ENCODE measurements at places on chromosomes 4 and X.

DNA sequence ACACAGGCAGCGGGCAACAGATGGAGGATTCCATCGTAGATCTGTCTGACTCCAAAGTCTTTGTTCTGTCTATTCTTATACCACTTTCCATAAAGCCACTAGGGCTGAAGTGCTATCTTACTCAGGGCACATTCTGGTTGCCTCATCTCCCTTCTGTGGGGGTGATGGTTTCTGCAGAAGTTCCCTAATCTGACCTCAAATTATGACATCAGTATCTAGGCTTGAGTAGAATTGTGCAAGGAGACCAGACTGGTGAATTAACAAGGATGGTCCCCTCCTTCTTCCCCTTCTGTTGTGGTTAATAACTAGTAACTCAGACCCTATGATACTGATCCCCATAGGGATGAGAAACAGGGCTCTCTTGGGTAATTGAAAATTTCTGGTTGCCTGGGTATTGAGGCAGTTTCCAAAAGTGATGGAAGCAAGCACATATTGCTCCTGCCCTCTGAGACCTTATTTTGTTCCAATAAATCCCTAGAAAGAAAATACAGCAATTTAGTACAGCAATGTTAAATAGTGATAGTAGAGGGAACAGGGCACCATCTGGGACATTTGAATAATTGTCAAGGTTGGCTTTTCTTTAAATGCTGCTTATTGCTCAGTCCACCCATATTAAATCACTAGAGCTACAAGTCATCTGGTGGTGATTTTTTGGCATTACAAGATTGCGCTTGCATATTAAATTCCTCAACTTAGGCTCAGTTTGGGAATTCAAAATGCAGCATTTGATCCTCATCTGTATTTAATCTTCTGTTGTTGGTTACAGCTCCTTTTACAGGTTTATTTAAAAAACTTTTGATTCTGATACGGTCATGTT, 57.3 kb upstream of the AP1S2 start:
- peak; percentile 48 for ATAC-seq

GRCh38 chr4:99652596-99653436, 4.8 kb downstream of the C4orf54 start:
- no peak for ATAC-seq

GRCh38 chr4:140061659-140062289, 92.2 kb downstream of the MAML3 start:
- no peak for ATAC-seq

DNA sequence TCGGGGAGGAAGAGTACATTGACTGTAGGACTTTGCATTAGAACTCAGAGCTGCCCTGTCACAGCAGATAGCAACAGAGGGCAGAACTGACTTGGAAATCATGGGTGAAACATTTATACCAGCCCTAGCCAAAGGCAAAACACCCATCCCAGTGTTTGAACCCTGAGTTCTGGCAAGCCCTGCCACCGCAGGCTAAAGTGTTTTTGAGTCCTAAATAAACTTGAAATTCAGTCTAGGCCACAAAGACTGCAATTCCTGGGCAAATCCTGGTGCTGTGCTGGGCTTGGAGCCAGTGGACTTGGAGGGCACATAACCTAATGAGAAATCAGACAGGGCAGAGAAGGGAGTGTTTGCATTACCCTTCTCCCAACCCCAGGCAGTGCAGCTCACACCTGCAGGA, 1015.7 kb downstream of the FSTL5 start:
- ATAC-seq: no peak

- no peak for ATAC-seq
Measured at GRCh38 chr4:16206848-16207247, 19.4 kb downstream of the TAPT1 start.

DNA sequence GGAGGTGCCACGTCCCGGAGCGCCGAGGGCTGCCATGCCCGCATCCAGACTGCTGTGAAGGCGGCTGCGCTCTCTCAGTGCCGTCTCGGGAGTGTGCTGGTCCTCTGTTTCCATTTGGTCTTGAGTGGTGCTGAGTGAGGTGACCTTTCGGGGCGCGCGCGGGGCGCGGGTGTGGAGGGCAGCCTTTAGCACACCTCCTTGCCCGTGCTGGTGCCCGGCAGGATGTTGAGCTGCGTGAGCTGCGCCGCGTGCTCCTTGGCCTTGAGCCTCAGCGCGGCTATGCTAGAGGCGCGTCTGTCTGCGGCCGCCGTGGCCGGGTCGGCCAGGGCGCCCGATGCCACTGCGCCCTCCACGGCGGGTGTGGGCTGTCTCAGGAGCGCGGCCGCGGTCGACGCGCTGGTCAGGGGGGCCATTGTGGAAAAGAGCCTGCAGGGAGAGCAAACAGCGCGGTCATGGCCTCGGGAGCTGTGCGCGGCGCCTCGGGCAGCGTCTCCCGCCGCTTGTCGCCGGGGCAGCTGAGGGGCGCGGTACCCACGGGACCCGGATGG, 11.2 kb downstream of the ARX start:
- ATAC-seq: no peak

DNA sequence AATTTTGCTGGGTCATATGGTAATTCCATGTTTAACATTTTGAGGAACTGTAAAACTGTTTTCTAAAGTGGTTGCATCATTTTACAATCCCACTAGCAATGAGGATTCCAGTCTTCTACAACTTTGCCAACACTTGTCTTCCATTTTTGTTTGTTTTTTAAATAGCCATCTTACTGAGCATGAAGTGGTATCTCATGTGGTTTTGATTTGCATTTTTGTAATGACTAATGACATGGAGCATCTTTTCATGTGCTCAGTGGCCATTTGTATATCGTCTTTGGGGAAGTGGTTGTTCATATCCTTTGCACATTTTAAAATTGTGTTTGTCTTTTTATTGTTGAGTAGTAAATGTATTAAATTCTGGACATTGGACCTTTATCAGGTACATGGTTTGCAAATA, 94.7 kb downstream of the TMEM131L start:
- ATAC-seq: peak; percentile 41

- no peak for ATAC-seq
Measured at GRCh38 chrX:53950130-53950733, 94.0 kb downstream of the PHF8 start.

DNA sequence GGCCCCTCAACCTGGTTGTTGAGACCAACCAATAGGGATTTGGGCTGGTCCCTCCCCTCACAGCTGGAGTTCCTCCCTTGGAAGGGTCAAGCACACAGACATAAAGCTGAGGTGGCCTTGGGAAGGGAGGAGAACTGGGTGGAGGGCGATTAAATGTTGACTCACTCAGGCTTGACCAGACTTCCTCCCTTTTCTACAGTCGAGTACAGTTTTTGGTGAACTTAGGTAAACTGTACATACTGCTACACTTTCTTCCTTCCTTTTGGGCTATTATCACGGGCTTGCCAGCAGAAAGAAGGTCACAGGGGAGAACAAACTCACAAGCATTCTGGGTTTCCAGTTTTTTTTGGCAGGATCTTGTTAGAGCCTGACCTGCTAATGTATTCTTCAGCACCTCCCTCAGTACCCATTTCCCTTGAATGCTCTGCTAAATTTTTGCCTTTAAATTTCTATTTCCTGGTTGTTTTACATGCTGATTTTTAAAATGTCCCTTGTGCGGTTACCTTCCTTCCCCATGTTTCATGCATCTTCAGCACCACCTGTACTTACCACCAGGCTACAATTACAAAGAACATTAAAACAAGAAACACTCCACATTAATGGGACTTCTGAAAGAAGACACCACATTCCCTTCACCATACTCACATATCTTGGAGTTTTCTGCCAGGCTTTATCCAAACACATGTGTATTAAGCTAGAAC, 135.2 kb upstream of the RASGEF1B start:
- ATAC-seq: no peak

GRCh38 chr4:76830964-76831703, 66.8 kb downstream of the SOWAHB start:
- no peak for ATAC-seq

DNA sequence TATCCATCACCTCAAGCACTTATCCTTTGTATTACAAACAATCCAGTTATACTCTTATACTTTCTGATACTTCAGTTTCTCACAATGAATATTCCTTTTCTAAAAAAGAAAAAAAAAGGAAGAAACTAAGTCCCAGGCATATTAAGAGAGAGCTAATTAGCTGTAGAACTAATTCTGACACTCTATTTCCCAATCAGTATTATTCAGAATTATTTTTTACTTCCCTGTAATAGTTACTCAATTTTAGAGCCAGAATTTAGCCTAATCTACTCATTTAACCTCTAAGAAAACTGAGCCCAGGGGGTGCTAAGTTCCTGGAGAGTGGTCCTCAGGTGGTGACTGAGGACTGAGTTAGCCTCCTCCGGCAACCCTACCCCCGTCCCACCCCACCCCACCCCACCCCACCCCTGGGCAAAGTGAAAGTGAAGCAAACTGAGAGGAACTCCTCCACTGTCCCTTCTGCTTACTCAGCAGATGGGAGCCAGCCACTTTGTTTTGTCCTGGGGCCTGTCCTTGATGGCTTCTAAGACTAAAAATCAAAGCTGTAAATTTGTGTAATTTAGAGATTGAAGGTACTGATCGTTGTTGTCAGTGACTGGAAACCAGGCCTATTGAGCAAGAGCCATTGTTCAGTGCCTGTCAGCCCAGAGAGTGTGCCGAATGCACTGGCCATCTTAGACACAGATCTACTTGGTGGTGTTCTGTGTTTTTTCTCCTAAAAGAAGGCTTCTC, 162.1 kb downstream of the CBR4 start:
- no peak for ATAC-seq

DNA sequence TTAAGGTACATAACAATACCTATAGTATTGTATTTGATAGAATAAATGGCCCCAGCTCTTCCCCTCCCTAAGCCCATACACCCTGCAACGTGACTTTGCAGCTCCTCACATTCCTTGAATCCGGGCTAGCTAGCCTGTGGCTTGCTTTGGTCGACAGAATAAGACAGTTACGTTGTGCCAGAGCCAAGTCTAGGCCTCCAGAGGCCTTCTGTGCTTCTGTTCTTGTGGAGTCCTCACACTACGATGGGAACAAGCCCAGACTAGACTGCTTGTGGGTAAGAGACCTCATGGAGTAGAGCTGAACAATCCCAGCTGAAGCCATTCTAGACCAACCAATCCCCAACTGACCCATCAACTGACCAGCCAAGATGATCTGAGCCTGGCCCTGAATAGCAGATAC, 102.4 kb upstream of the PLAC1 start:
- ATAC-seq: no peak

- no peak for ATAC-seq
Measured at GRCh38 chr4:80286451-80286850, 20.0 kb downstream of the FGF5 start.

- no peak for ATAC-seq
Measured at GRCh38 chr4:175070444-175070843, 152.3 kb downstream of the ADAM29 start.

DNA sequence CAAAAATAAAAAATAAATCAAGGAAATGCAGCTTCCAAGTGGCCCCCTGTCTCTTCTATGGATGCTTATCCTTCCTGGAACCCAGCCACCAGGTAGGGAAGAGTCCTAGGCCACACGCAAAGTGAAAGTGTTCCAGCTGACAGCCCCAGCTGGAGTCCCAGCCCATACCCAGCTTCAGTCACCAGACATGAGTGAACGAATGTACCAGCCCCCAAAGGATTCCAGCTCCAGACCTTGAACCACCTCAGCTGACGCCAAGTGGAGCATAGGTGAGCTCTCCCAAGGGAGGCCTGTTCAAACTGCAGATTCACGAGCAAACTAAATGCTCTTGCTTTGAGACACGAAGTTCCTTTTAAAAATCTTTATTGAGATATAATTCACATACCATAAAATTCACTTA, 62.0 kb downstream of the BCOR start:
- ATAC-seq: no peak

DNA sequence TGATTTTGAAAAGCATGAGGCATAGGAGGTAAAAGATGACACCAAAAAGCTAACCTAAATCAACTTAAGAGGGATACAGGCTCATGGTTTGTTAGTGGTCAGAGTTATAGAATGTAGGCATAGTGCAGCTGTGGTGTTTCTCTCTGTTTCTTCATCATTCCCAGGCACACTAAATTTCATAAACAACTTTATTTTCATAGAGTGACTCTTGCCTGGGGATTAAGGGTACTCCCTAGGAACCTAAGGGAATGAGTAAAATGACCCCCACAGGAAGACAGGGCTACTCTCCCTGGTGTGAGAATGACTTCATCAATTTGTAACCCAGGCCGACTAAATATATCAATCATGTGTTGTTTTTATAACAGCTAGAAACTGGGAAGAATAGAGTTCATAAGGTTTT, 11.1 kb downstream of the FABP2 start:
- no peak for ATAC-seq

- ATAC-seq: no peak
Measured at GRCh38 chr4:101183221-101183620, 164.1 kb downstream of the PPP3CA start.

GRCh38 chrX:32183066-32183465, 1028.3 kb downstream of the DMD start:
- ATAC-seq: no peak

DNA sequence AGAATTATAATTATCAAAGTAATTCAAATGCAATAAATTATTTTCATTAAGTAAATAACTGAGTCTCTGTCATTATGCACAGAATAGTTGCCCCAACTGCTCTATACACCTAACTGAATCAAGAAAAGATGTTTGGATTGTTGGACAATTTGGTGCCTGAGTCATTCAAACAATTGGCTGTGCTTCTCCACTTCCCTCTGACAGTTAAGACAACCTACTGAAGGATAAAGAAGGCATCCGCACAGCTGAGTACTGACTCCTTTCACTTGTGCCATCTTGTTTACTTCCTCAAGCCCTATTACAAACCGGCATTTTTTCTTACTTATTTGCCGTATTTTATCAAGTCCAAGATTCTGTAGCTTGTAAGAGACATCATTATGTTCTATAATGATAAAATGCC, 110.6 kb upstream of the C1QTNF7 start:
- no peak for ATAC-seq

DNA sequence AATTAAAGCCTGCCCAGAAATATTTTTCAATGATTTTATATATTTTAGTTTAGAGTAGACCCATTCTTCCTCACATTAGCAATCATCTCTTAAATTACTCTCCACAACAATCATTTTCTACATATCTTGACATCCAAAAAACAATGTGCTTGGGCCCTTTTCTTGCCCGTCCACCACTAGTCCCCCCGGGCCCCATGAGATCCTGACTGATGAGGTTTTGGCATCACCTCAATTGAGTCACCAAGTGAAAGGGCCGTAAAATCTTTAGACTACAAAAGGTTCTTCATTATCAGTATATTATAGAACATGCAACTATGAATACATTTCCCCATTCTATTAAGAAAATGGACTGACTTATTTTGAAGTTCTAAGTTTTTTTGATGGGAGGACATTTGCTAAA, 4.0 kb upstream of the CDKL2 start:
- ATAC-seq: no peak

DNA sequence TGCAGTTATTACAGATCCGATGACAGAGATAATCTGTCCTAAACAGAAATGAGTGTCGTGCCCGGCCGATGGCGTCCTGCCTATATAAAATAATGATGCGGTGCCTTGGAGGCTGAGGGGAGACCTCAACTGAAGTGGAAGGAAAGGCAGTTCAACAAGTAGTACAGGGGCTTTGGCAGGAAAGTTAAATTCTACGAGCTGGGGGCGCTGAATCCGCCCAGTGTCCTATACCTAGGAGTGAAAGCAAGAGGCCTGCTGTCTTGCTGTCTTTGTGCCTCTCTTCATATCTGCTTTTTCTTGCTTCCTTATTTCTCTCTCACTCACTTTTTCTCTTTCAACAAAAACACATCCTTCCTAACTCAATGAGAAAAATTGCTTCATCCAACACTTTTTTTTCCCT, 82.2 kb upstream of the PRPS2 start:
- ATAC-seq: no peak

GRCh38 chr4:146545102-146545501, 23.4 kb upstream of the SLC10A7 start:
- no peak for ATAC-seq

- ATAC-seq: no peak
Measured at GRCh38 chrX:77276742-77277141, 170.4 kb upstream of the FGF16 start.

GRCh38 chrX:153599192-153600031, 473 bp upstream of the CCNQ start:
- ATAC-seq: peak; percentile 87
